ENCODE measurements at places on chromosomes 3 and 15.

GRCh38 chr3:156332304-156332703 lies 211.9 kb downstream of the KCNAB1 start:
- no peak for DNase-seq

- no peak for DNase-seq
Observed at GRCh38 chr3:143584474-143584873, 263.8 kb downstream of the SLC9A9 start.

DNA sequence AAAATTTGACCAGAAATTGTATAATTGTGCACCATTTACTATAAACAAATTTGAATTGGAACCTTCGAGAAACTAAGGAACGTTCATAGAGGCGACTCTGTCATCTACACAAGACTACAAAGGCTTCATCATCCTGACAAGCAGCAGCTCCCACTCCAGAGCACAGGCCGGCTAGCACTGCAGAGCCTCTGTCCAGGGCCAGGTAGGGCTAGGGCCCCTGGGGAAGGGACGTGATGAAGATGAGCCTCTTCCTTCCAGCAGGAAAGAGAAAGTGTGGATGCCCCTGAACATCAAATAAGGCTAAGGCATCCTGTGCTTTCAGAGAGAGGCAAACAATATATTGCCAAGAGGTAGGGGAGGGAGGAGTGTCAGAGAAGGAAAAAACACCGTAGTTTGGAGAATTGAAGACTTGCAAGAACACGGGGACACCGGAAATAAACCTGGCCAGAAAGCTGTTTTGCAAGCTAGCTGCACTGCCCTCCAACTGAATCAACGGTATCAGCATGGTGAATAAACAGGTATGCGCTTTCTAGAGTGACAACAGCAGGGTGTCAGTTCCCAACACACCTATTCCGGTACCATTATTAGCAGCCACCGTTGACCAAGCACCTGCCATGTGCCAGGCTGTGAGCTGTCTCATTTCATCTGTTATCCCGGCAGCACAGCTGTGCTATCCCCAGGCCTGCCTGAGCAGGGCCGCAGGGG lies 12.4 kb downstream of the XXYLT1 start:
- DNase-seq = no peak

DNA sequence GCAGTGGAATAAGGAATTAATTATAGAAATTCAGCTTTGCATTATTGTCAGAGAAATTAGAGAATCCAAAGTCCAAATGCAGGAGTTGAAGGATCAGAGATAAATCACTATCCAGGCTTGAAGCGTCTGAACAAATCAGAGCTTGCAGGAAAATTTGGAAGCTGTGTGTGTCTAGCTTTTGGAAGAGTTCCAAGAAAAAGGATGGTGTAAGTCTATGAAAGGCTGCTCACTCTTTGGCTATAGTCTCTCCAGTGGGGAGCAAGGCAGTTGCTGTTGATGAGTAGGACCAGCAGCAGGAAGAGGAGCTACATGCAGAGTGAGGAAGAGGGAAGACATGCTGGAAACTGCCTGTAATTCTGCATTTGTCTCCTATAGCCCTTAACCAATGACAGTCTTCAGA lies 464.3 kb upstream of the GRM7 start:
- no peak for DNase-seq

DNA sequence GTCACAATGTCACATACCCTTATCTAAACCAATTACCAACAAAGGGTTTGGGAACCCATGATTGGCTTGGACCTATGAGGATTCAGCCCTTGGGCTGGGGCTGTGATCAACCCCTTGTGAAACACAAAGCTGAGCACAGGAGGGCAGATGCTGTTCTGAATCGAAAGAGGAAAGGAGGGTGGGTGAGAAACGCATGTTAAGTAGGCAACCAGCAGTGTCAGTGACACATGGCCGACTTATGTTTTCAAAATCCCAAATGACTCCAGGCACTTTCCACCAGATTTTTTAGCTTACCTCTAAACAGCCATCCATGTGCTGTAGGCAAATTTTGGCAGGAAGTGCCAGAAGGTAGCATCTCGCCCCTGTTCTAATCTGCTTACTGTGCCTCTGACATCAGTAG lies 34.1 kb upstream of the KLHL25 start:
- no peak for DNase-seq

DNA sequence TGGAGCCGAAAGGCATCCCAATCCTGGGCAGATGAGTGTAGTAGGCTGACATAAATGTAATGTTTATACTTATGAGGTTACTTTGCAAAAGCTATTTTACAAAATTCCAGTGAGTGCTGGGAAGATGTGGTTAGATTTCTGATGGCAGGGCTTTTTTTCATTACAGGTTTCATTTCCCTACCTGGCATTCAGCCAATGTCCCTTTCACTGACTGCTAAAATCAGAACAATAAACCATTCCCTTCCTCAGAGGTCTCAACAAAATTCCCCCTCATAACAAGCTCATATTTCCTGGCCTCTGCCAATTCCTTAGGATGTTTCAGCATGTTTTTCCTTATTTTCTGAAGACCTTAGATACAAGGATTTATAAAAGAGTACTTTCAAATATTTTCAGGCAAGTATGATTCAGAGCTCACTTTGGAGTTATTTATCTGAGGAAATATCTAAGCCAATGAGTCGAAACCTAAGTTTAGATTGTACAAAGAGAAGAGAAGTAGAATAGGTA lies 40.9 kb upstream of the CCDC80 start:
- no peak for DNase-seq

DNA sequence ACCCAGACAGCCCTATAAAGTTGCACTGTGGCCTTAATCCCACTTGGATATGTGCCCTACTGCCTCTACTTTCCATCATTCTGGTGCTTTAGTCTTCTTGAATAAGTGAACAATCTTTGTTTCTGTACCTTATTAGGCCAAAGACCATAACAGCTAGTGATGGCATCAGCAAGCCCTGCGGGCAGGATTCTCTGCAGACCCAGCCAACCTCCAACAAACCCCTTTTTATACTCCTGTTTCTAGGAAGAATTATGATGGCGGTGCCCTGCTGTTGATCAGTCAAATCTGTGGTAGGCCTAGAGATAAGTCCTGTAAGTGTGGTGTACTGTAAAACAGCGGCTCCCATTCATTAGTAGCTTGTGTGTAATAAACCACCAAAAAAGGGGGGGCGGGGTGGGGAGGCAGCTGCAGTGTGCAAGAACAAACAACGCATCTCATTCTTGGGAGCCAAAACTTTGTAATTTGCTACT lies 40.5 kb downstream of the SOX2 start:
- DNase-seq = no peak

DNA sequence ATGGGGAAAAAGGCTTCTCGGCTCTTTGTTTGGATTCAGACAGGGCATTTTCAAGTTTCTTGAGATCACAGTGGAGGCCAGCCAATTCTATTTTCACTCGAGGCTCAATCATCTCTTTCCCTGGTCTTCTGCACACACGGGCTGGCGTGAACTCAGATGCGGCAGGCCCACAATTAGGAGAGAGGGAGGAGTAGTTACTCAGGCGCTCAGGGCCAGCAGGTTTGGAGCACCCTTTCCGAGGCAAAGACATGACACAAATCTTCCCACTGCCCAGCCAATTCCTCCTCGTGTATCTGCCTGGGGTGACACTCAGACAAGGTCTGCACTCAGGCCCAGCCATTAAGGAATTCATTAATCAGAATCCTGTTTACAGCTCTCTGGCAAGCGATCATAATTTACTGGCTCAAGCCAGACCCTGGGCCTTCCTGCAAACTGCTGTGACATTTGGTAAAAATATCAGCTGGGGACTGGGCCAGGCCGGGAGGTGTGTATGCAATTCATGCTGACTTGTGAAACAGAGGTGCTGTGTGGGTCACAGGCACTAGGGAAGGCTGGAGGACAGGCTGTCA lies 68.1 kb upstream of the TLE3 start:
- no peak for DNase-seq

DNA sequence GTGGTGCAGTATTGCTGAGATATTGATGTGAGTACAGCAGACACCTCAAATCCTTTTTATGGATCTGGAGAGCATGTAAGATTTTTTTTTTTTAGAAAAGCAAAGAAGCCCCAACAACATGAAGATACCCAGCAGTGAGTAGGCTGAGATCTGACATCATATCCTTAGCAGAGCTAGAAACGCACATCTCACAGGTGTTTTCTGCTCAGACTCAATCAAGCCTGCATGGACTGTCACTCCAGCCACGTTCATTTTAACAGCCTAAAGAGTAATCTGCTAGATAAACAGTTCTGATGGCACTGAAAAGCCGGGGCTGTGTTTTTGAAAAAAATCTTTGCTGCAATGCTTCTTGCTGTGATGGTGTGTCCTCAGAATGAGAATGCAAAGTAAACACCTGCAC lies 544.2 kb downstream of the FGF12 start:
- DNase-seq = no peak

DNA sequence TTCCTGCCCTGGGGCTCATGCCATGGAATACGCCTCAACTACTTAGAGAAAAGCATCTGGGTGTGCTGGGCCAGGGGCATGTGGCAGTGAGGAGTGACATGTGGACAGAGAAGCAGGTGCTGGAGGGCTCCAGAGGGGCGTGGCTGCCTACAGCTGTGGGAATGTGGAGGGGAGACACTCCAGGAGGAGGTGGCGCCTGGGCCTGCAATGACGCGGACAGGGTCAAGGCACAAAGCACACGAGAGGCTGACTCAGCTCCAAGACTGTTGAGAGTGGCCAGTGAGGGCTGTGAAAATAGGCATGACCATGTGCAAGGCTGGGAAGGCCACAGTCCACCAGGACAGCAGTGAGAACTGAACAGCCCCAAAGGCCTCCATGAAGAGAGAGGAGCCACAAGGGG lies 48.5 kb downstream of the PTH1R start:
- DNase-seq = no peak

- DNase-seq = no peak
Observed at GRCh38 chr15:85581495-85581894, 201.1 kb downstream of the AKAP13 start.

GRCh38 chr15:100189319-100189718 lies 152.5 kb downstream of the ADAMTS17 start:
- DNase-seq = no peak

DNA sequence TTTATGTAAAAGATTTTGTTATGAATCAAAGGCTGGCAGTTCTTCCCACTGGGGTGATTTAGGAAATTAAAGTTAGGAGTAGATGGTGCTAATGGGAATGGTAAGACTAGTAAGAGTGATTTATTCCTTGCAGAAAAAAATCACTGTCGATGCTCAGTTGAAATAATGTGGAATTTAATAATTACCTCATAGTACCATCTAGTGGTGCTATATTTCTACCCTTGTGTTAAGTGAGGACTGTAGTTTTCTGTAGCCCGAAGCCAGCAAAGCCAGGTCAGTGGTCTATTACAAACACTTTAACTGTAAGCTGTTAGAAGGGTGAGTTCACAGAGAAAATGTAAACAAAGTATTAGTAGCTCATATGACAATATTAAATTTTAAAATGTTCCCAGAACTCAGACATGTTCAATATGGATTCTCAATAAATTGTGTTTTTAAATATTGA lies 39.5 kb upstream of the GOLGA8J start:
- no peak for DNase-seq

DNA sequence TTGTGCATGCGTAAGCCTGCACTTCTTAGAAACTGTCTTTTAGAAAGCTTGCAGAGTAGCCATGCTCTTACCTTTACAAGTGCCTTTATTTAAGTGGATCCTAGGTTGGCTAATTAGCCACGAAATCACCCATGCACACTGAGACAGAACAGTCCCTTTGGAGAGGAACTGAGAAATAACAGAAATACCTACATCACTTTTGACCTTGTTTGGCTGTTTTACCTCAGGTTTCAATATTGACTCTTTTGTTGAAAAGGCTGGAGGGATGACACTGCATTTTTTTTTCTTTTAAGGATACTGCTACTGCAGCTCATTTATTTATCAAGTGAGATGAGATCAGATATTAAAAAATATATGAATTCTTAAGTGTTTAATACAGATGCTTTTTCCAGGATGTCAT lies 155.6 kb upstream of the GOLIM4 start:
- no peak for DNase-seq

DNA sequence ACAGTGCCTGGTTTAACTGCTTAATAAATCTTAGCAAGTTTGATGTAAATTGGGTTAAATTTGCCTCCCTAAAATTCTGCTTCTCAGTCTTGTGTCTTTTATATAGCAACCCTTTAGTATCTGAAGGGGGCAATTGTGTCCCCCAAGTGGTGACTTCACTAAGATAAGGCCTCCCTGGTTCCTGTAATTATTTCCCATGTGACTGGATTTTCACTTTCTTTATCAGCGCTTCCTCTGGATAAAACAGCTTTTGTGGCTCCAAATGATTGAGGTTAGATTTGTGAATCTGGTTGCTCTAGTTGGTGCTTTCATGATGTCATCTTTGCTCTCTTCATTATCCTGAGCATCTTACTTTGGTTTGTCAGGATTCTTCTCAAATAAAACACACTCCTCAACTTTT lies 334.3 kb upstream of the CTDSPL start:
- no peak for DNase-seq

DNA sequence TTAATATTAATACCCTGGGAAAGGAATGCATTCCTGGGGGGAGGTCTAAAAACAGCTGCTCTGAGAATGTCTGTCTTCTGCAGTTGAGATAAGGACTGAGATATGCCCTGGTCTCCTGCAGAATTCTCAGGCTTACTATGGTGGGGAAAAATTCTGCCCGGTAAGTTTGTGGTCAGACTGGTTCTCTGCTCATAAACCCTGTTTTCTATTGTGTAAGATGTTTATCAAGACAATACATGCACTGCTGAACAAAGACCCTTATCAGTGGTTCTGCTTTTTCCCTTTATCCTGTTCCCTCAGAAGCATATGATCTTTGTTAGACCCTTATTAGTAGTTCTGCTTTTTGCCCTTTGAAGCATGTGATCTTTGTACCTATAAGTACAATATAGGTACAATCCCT lies 494.6 kb downstream of the CNTN6 start:
- DNase-seq = no peak

DNA sequence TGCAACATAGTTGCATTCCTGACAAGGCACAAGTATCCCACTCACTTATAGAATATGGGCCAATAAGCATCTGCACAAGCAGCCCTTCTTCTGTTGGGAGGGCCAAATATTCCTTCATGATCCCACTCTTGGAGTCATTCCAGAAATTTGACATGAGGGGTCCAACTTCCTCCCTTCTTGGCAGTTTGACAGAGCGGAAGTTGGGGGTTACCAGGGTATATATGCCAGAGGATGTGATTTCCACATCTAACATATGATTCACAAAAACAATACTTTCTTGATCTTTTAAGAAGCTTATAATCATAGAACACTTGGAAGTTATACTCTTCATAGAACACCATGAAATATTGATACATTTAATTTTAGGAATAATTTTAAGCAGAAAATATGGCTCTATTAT lies 100.9 kb upstream of the CRBN start:
- DNase-seq = no peak

DNA sequence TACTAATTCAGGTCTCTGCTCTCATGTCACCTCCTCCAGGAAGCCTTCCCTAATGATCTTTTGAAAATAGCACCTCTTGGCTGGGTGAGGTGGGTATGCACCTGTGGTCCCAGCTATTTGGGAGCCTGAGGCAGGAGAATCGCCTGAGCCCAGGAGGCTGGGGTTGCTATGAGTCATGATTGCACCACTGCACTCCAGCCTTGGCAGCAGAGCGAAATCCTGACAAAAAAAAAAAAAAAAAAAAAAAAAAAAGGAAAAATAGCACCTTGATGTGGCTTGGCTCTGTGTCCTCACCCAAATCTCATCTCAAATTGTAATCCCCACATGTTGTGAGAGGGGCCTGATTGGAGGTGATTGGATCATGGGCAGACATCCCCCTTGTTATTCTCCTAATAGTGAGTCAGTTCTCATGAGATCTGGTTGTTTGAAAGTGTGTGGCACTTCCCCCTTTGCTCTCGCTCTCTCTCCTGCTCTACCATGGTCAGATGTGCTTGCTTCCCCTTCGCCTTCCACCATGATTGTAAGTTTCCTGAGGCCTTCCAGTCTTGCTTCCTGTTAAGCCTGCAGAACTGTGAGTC lies 11.2 kb upstream of the RNU6-1 start:
- DNase-seq = no peak

Data from SK-N-DZ (cell line).